CD4-positive, alpha-beta T cell treated with Interleukin-12 subunit alpha and Interleukin-12 subunit beta, for 1 hour (primary cell): ENCODE measurements at places on chromosomes 1 and 21.
A peak's percentile ranks its signal among the peaks of the same experiment; 100 is the strongest.

DNA sequence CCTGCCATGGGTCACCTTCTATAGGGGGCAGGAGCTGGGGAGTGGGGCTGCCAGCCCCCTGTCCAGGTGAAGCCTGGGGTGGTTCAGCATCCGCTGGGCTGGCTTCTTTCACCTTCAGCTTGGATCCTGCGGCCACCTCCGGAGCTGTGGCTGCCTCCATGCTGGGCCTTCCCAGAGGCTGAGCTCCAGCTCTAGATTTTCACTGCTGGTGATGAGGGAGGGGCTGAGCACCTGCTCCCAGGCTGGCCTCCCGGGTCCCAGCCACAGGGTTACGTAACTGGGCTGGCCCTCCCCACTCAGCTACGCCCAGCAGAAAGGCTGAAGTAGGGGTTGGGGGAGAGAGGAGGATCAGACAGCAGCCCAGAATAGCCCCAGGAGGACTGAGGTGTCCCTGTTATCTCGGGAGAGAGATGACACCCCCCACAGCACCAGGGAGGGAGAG lies at the start of gene MYBPHL:
Gene MYBPHL, minus strand, starts transcription at position 180 of the 442 bp plus-strand sequence. Its CDS starts 20 bp downstream, at position 160.
- DNase-seq, result no peak

GRCh38 chr21:34337741-34338140 lies 26.1 kb upstream of the KCNE2 start:
- no peak for DNase-seq

DNA sequence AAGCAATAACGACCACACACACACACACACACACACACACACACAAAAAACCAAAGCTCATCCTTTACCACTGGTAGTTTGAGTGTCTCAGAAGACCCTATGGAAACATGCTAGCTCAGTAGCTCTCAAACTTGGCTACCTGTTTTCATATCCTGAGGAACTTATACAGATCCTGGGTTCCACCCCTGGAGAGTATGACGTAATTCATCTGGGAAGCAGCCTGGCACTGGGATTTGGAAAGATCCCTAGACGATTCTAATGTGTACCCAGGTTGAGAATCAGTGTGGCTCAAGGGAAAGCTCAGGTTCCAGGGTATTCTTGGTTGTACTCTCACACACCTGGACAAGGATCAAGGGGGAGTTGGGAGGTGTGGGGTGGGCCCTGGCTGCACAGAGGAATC lies 85.9 kb downstream of the SELENOF start:
- DNase-seq, result no peak

DNA sequence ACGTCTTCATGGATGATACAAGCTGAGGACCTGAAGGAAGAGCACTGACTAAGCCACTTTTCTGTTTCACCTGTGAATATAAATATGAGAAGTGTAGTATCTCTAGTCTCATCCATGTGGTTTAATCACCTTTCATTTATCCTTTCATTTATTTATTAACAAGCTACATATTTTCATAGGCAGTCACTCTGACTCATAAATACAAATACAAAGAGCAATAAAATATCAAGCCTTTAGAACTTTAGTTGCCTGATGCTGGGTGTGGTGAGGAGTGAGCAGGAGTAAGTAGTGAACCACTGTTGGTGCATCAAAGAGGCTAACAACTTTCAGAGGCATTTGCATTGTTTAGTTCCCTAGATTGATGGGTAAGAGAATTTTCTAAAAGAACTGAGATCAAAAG lies 269.0 kb upstream of the C1orf87 start:
- DNase-seq, result no peak

DNA sequence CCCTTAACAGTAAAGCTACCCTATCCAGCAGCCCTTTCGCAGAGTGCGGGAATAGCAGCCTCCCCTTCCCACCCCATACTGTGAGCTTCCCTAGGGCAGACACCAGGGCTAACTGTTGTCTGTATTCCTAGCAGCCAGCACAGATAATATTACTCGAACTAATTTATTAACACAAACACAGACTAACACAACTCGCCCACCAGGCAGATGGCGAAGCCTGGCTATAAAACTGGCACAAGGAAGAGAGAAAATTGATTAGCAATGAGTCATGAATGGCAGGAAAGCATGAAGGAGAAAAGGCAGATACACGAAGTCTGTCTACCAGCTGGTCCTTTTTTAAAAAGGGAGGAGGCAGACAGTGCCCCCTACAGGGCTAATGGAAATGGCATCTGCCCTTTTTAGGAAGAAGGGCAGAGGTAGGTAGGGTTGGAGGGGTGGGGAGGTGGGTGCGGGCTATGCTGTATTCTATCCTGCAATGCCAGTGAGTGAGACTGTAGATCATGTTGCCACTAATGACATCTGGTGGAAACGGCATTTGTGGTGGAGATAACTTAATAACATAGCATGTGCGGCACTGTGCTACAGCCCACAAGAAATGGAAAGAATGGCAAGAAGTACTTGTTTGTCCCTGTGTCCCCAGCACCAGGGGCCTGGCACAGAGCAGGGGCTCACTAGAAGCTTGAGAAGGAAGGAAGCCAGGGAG lies 30.6 kb upstream of the CTPS1 start:
- DNase-seq, result peak; percentile 51

- no peak for DNase-seq
Observed at GRCh38 chr1:224820341-224820740, 109.1 kb upstream of the DNAH14 start.

DNA sequence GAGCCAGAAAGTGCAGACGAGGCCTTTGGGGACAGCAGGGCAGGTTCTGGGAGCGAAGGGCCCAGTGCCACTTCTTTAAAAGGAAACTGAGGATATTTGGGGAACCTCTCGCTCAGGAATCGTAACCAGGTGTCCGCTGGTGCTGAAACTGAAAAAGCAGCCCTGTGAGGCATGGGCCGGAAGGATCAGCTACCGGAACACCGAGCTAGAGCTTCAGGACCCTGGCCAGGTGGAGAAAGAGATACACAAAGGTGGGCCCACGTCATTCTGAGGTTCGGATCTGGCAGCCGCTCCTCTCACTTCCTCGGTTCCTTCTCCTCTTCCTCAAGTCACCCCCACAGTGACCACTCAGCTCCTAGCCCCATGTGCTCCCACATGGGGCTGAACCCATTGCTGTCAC lies 18.1 kb downstream of the MX2 start:
- DNase-seq, result no peak

DNA sequence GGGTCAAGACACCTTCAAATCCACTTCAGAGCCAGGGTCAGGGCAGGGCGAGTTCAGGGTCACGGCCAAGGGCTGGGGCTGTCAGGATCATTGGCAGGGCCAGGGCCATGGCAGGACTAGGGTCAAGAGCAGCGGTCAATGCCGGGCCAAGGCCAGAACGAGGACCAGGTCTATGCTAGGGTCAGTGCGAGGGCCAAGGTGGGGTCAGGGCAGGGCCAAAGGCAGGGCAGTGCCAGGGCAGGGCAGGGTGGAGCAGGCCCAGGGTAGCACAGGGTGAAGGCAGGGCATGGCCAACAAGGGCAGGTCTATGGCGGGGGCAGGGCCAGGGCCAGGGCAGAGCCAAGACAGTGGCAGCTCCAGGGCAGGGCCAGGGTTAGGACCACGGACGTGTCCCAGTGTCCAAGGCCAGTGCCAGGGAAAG lies 154.0 kb downstream of the LIPI start:
- DNase-seq, result no peak

- DNase-seq, result no peak
Observed at GRCh38 chr1:211537253-211537652, 41.7 kb downstream of the SLC30A1 start.

- DNase-seq, result no peak
Observed at GRCh38 chr1:183301239-183301638, 115.2 kb downstream of the LAMC2 start.
